ENCODE measurements at places on chromosomes 2 and 18.

DNA sequence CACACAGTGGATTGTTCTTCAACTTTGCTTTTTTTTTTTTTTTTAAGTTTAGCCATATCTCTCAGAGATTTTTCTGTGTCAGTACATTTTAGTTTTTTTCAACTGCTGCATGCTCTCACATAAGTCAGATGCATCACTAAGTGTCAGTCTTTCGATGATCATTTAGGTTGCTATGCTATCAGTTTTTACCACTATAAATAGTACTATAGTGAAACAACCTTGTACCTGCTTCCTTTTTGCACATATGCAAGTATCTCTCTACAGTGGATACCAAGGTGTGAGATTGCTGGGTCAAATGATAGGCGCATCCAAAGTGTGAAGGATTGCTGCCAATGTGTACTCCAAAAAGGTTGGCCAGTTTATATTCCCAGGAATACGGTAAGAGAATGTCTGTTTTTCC, 33.5 kb upstream of the MAP4K3 start:
- DNase-seq = no peak

- no peak for DNase-seq
These were observed 612.1 kb downstream of the KCNJ3 start for GRCh38 chr2:155310589-155310988.

DNA sequence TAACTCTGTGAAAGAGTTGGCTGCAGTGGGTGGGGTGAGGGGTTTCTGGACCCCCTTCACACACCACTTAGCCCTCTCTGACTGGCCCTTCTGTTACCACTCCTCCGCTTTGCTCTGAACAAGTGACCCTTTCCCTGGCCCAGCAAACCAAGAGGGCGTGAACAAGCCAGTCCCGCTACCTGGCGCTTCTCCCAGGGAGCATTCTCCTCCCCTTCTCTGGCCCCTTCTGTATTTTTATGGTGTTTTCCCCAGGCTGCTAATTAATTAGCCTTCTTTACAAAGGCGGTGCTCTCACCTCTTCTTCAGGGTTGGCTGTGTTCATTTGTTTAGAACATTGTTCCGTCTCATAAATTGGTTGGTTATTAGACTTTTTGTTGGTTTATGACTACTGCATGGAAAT, 180.1 kb downstream of the MGAT5 start:
- DNase-seq = no peak

DNA sequence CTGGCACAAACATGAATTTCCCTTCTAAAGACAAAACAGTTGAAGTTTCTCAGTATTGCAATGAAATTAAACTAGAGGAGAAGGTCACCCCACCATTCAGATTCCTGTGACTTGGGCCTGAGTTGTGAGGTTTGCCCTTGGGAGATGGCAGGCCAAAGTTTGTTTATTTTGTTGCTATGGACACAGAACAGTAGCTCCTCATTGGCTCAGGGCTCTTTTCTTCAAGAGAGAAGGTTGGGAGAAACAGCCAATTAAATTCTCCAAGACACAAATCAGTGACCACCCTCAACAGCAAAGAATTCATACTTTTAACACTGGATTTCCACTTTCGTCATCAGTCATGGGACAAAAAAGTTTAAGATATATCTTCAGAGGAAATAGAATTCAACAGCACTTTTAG, at the start of gene FLACC1:
Gene FLACC1 (minus strand): TSS at position 125 of the 400 bp plus-strand sequence. CDS start 5,941 bp downstream, outside the sequence.
- DNase-seq = no peak

GRCh38 chr2:151979694-151980093, 119.2 kb downstream of the CACNB4 start:
- DNase-seq = no peak

DNA sequence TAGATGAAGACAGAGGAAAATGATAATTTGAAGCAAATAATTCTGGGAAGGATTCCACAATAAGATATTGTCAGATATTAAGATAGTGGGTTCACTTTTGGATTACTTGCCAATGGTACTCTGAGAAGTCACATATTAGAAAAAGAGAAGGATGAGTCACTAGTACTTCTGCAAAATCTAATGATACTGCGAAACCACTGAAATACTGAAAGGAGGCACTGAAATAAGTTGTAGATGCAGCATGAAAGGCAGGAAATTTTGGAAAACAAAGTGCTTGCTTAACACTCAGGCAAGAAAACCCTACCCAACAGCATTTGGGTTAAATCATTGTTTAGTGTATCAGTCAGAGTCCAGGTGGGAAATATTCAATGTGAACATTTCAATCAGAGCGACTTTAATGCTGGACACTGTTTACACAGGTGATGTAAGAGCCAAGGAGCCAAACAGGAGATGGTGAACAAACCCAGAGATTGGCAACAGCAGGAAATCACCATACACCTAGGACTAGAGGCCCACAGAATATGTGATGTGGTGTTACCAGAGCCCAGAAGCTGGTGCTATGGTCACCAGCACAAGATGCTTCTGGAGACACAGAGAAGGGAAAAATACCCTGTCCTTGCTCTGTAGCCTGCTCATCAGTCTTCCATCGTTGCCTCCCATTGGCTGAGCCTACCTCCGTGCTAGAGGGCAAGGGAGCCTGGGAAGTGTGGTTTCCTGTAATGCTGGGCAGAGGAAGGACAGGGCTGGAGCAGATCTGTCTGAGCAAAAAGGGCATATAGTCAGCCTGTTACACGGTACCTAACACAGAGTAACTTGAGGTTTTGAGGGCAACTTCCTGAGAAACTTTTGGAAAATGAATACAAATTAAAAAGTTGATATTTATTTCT, 204.7 kb upstream of the ITGA4 start:
- DNase-seq = no peak

- no peak for DNase-seq
These were observed 236.8 kb upstream of the RBMS1 start for GRCh38 chr2:160730296-160730995.

GRCh38 chr2:178473373-178473772, 5.0 kb downstream of the FKBP7 start:
- DNase-seq = no peak

DNA sequence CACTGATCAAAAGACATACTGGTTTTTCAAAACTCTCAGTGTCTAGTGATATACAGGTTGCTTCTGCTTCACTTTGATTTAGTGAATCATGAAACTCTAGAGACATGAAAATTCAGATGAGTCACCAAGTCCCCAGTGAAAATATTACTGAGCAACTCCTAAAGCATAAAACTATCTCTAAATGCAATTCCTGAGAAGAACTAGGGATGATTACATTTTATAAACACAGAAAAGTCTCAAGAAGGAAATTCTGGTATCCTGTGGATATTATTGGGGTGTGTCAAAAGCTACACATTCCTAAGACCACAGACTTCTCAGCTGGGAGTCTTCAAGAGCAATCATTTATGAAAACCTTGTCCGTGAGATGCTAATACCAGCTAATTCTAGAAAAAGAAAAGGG, 9.7 kb downstream of the LRRTM4 start:
- DNase-seq = no peak

- DNase-seq = peak; percentile 8
These were observed 103.9 kb upstream of the HS6ST1 start for GRCh38 chr2:128422571-128422970.

DNA sequence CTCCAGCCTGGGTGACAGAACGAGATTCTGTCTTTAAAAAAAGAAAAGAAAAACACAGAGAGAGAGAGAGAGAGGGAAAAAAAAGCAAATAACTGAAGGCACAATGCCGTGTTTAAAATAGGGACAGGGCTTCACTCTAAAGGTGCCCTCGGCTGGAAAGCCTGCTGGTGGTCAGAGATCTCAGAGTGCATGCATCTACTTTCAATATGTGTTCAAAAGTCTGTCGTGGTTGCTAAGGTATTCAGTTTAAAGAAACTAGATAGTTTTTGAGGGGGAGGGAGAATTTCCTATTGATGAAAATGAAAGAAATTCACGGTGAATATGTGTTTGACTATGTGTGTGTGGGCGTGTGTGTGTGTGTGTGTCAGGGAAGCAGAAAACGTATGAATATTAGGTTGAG, 11.0 kb upstream of the CBLN2 start:
- no peak for DNase-seq

DNA sequence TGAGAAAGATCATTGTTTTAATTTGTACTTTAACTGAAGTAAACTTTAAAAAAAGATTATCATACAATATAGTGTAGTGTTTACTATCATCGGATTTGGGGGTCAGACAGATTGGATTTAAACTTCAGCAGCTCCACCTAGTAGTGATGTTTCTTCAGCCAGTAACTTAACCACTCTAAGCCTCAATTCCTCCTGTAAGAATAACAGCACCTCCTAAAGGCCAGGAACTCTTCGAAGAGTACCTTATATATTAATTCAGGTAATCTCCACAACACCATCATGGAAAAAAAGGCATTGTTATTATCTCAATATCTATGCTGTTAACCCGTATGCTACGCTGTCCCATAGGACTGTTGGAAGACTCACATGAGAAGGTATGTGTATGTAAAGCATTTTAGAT, 69.0 kb upstream of the DLGAP1 start:
- DNase-seq = no peak

DNA sequence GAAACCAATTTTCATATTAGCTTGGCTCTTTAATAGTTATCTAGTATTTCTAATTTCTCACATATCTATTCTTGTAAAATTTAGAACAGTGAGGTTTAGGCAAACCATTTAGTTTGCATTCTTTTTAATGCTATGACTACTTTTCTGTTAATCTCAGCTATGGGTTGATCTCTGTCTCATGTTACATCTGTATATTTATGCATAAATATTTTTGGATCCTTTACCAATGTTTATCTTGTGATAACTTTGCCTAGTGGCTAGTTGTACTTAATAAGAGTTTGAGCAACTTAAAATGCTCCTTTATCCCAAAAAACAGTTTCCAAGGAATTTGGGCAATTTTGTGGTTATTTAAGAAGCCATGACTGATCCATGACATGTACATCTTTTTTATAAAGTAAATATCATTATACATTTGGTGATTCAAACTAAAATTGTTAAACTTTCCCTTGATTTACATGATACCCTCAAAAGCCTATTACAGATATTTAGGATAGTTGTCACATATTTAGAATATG, 86.3 kb downstream of the R3HDM1 start:
- DNase-seq = no peak

DNA sequence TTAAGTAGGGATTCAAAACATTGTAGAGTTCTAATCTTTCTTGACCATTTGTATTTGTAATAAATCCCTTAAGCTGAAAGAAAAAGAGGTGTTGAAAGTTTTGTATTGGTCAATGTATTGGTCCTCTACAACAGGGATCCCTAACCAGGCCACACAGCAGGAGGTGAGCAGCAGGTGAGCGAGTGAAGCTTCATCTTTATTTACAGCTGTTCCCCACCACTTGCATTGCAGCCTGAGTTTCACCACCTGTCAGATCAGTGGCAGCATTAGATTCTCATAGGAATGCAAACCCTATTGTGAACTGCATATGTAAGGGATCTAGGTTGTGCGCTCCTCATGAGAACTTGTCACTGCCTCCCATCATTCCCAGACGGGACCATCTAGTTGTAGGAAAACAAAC, 715.7 kb upstream of the NXPH2 start:
- no peak for DNase-seq

- no peak for DNase-seq
These were observed 8.1 kb downstream of the CHN1 start for GRCh38 chr2:174997110-174997509.

- no peak for DNase-seq
These were observed 87.8 kb upstream of the TFCP2L1 start for GRCh38 chr2:121372721-121373353.

DNA sequence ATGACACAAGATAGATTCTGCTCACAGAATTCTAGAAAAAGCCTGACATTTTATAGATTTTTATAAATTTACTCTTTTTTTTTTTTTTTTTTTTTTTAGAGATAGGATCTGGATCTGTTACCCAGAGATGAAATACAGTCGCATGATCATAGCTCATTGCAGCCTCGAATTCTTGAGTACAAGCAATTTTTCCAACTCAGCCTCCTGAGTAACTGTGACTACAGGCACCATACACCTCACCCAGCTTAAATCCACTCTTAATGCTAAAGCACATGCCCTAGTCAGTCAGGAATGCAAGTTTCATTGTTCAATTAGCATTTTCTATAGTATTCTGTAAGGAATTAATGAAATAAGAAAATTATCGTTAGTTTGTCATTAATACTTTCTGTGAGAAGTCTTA, 32.1 kb upstream of the WDR75 start:
- no peak for DNase-seq

- peak; percentile 11 for DNase-seq
These were observed 22.7 kb downstream of the RHOB start for GRCh38 chr2:20469595-20469994.

- DNase-seq = peak; percentile 2
These were observed 15.0 kb downstream of the GPR55 start for GRCh38 chr2:230909841-230910545.

DNA sequence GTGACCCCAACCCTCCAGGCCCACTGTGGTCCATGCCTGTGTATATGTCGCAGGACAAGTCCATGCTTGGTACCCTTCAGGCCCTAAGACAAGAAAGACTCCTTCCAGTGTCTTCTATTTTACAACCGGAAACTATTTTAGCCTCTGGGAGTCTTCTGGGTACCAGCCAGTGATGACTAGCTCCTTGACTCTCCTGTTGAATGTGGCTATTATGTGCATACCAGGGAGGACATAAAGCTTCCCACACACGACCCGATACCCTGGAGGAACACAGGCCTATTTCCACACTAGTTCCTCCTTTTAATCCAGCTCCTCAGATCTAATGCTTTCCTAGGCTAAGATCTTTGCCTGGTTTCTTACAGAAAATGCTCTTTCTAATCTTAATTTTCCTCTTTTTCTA, 178.1 kb downstream of the NCKAP5 start:
- DNase-seq = no peak

- no peak for DNase-seq
These were observed 60.1 kb downstream of the LIMS1 start for GRCh38 chr2:108594132-108594981.

GRCh38 chr2:99644419-99644787, 154.6 kb upstream of the REV1 start:
- no peak for DNase-seq

GRCh38 chr2:152565884-152566727, 151.2 kb downstream of the PRPF40A start:
- no peak for DNase-seq

DNA sequence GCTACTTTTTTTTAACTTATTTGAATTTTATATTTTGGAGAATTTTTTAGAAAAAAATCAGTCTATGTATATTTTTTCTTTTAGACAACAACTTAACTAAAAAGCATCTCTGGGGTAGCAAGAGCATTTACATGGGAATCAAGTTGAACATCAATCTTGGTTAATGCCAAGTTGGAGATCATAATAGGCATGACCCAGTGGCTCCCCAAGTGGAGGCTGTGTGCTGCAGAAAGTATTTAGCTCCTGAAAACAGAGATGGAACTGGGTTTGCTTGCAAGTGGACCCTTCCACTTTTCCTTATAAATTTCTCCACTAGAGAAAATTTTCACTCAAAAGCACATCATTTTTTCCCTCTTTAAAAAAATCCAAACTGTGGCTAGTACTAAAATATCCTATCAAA, 23.9 kb upstream of the CAVIN2 start:
- DNase-seq = no peak

GRCh38 chr2:31082002-31082401, 56.2 kb downstream of the GALNT14 start:
- no peak for DNase-seq

DNA sequence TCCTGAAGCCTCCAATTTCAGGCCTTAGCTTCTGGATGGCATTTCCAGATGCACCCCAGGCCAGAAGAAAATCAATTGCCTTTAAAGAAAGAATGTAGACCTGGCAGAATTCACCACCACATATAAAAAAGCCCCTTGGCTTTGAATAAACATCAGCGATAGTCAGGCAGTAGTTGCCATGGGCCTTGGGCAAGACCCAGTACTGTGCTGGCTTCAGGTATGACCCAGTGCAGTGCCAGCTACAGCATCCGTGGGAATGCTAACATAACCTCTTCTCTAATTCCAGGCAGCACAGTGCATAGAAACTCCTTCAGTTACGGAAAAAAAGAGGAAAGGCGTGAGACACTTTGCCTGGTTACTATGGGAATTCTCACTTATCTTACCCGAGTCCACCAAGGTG, 539.6 kb upstream of the LRRTM4 start:
- DNase-seq = no peak
